ENCODE measurements at places on chromosomes 6 and 20.

DNA sequence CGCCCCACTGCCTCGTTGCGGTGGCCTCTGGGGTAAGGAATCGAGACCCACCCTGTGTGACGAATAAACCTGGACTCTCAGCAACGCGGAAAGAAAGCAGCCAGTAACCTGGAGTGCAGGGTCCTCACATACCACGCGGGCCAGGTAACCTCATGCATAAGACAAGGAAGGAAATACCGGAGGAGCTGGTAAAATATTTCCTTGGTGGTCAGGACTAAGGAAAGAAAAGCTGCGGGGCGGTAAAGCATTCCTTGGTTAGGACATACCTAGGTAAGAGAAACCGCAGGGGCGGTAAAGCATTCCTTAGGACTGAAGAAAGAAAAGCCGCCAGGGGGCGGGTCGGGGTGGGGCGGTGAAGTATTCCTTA is 80.7 kb downstream of the SYTL3 start:
- DNase-seq = no peak

GRCh38 chr6:156701966-156702365 is 75.2 kb upstream of the ARID1B start:
- no peak for DNase-seq

GRCh38 chr20:57483287-57484050 is 41.5 kb downstream of the CTCFL start:
- DNase-seq = no peak

- no peak for DNase-seq
Observed at GRCh38 chr6:26170181-26170580, 83.0 kb downstream of the HFE start.

- DNase-seq = no peak
Observed at GRCh38 chr6:5896476-5897200, 110.1 kb downstream of the NRN1 start.

- no peak for DNase-seq
Observed at GRCh38 chr6:107333491-107333890, 125.9 kb downstream of the PDSS2 start.

- peak; percentile 90 for DNase-seq
Observed at GRCh38 chr20:34874094-34874654, 1.5 kb upstream of the GGT7 start.

Data from activated naive CD4-positive, alpha-beta T cell treated with anti-CD3 and anti-CD28 coated beads for 36 hours (primary cell).